Motor neuron (in vitro differentiated cells): ENCODE measurements at places on chromosomes 2 and 18. TPM values are rescaled to one million over a fixed set of nuclear protein-coding genes. Genes with fewer than 3 reads are reported as not detected.

The SERPINB12 gene
- total RNA-seq: not detected in 2 replicates

The CIDEA gene
- total RNA-seq: 0.31 TPM in 1 of 2 replicates, not detected in the other

The TMEM150A gene
- 3.6 and 4.3 TPM in 2 replicates for total RNA-seq

The NT5C1B gene
- total RNA-seq: 0.67 TPM in 1 of 2 replicates, not detected in the other
